ENCODE measurements at places on chromosomes 7 and 10.

DNA sequence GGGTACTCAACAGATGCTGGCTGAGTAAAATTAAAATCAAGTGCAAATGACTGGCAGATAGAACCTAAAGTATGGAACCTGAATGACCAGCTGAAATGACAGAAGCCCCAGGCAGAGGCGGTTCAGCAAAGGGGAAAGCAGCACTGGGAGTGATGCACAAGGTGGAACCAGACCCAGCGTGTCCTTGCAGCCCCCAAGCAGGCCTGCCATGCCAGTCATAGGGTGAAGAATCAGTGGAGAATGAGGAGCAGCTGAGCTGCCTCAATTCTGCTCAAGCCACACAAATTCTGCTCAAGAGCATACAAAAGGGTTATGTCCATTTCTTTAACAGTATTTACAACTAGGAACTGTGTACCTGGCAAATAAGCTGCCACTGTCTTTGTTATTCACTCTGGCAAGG lies 8.7 kb downstream of the ACTR1A start:
- no peak for DNase-seq

DNA sequence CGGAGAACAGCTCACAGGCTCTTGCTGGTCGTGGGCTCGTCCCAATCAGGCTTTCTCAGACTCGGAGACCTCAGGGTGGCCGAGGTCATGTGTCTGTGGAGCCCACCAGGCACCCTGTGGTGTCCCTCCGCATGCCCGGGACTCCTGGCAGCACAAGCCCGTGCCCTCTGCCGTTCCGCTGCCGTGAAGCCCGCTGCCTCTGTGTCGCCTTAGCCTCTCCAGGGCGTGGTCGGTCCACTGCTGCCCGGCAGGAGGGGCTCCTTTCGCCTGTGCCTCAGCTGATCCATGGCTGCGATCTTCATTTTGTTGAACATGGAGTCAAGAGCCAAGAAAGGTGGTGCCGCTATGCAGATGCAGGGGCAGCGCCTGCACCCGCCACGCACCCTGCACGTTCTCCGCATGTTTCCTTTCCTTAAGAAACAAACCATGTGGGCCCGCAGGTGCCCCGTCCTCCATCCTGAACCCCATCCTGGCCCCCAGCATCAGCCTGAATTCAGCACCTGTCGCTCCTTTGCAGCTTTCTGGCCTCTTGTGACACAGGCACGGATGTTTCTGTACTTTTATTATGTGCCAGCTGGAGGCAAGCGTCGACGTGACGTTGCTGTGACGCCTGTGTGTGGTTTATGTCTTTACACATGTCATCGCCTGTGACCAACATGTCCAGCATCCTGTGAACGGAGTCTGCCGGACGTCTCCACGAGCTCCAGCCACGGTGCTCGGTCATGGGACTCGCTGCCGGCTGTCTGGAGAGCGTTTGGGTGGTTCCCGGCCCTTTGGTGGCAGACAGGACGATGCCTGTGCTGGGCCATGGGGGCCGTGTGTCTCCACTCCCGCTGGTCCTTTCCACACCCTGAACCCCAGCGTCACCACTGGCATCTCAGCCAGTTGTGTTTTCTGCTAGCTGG lies 69.9 kb downstream of the NKX6-2 start:
- no peak for DNase-seq

- DNase-seq, result no peak
Observed at GRCh38 chr7:139560678-139561077, 37.2 kb downstream of the CLEC2L start.

- DNase-seq, result no peak
Observed at GRCh38 chr7:158166386-158167340, 421.0 kb downstream of the PTPRN2 start.

DNA sequence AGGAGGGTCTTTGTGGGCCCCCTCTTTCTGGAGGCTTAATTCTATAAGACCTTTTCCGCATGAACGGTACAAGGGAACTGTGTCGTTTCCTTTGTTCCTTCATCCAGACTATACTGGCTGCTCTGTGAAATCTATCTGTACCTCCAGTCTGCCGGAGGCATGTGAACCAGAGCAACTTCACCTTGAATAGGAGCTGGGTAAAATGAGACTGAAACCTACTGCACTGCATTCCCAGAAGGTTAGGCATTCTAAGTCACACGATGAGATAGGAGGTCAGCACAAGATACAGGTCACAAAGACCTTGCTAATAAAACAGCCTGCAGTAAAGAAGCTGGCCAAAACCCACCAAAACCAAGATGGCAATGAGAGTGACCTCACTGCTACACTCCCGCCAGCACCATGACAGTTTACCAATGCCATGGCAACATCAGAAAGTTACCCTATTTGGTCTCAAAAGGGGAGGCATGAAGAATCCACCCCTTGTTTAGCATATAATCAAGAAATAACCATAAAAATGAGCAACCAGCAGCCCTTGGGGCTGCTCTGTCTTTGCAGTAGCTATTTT lies 36.8 kb upstream of the INPP5F start:
- DNase-seq, result no peak

- no peak for DNase-seq
Observed at GRCh38 chr7:55252386-55252785, 112.8 kb upstream of the LANCL2 start.

DNA sequence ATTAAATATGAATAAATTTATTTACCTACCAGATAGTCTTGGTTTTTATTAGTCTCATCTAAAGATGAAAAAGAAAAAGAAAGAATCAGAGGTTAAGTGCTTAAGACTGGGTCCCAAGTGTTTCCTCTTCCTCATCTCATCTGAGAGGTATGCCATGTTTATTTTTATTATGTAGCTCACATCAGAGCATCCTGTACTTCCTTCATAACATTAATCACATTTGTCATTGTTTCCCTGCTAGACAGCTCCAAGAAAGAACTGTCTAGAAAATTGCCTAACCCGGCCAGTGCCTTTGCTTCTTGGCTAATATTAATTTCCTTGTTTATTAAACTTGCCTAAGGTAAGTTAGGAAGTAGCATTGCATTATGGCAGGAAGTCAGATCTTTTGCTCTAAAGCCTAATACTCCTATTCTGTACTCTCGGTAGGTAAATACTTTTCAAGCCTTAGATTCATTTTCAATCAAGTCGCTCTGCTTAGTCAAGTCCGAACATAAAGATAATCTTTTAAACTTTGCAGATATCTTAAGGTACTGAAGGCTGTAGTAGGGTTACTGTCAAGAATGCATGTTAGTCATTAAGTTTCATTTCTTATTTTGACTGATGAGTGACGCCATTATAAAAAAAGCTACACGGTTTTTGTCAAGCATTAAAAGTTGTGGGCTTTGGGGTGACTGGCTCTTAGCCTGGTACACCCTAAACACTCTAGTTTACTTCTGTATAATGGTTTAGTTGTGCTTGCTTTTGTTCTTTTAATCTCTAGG lies 47.4 kb downstream of the ZMYND11 start:
- no peak for DNase-seq

GRCh38 chr7:131424219-131424822 lies 96.6 kb downstream of the MKLN1 start:
- DNase-seq, result no peak

DNA sequence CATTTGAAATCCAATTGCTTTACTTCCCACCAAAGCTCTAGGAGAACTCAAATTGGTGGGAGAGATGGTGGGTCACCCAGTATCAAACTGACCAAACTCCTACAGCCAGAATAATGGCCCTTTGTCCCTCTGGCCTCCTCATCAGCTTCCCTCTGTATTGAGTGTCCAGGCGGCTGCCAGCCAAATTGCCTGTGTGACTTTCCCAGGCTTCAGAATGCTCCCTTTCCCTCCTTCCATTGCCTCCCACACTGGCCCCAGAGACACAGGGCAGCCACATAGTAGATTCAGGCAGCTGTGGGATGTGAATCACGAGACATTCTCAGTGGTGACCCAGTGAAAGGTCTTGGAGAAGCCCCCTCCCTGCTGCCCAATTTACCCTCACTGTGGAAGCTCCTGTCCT lies 12.7 kb upstream of the VDAC2 start:
- no peak for DNase-seq

DNA sequence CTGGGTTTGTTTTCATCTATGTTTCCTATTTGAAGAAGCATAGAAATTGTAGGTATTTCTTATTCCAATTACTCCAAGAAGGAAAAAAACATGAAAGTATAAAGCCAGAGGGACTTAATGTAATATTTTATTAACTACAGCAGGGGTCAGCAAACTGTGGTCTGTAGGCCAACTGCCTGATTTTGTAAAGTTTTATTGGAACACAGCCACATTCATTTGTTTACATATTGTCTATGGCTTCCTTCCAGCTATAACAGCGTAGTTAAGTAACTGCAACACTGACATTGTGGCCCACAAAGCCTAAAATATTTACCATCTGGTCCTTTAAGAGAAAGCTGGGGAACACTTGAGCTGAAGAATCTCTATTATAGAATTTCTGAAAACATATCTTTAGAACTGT lies 306.2 kb downstream of the BICC1 start:
- no peak for DNase-seq

DNA sequence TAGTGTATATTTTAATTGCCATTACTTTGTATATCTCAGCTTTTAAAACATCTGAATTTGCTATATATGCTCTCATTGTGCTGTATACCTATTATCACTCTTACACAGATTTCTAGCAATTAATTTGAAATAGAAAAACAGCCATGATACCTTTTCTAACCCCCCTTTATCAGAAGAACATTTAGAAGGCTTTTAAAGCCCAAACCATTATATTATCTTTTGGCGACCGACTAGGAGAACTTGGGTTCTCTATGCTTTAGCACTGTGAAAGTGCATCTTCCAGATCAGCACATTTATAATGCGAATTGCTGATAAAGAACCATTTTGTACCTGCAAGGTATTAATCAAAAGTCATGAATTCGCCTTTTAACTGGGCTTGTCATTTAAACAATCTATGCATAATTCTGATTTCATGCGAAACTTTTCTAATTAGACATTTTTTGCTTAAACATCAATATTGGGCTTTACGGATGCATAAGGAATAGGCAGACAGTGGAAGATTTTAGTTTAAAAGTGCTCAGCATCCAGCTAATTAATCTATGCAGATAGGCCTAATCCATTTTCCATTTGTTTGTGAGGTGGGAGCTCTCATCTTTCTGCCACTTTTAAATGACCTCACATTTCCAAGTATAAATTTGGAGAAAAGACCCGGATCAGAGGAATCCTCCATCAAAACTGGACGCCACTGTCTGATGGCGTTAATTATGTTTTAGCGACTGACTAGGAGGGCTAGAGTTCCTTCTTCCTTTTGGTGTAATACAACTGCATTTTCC lies 1.2 kb upstream of the MLLT10 start:
- no peak for DNase-seq

All from activated naive CD4-positive, alpha-beta T cell (primary cell).